Stomach (tissue), 19 donors: ENCODE measurements at places on chromosomes 13 and 19. TPM values are rescaled to one million over a fixed set of nuclear protein-coding genes. Genes with fewer than 3 reads are reported as not detected.

DNA sequence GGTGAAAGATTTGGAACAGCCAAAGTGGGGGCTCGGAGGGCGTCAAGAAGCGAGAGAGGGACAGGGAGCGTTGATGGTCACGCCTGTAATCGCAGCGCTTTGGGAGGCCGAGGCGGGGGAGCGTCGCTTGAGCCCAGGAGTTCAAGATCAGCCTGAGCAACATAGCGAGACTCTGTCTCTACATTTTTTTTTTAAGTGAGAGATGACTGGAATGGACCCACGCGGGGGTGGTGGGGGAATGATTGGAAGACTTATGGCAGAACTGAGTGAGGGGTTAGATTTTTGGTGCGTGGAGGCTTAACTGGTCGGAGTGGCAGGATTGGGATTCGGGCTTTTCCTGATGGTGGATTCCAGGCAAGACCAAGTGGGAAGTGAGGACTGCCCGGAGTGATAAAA lies 725 bp downstream of the PSMD8 start:
- peak overlapping the region; percentile 91 for H3K27ac ChIP-seq
- H3K4me3 ChIP-seq, result peak overlapping the region; percentile 82
- DNase-seq, result no peak

DNA sequence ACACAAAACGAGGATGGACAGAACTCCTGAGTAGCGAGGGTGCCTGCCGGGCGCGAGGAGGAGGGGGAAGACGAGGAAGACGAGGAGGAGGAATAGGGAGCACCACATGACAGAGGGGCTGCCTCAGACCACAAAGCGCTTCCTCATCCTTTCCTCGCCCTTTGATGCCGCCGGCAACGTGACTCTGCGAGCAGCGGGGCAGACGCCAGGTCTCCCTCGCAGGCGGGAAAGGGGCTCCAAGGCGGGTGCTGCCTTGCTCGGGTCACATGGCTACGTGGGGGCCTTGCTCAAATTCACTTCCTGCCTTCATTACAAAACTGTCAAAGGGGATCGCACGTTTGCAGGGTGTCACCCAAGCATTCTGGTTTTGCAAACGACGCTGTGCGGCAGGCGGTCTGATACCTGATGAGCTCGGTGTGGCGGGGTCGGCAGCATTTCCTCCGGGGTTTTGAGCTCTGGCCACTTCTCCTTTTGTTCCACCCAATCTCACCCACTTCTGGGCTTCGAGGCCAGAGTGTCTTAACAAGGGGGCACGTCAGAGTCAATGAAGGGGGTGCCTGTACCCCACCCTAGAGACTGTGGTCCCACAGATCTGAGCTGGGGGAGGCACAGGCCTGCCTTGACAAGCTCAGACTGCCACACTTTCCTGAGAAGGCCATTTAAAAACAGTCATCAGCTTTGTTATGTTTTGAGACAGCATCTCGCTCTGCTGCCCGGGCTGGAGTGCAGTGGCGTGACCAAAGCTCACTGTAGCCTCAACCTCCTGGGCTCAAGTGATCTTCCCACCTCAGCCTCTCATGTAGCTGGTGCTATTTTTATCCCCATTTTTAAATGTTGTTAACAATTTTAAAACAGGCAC lies 14.9 kb downstream of the MAP2K2 start:
- peak; percentile 27 for DNase-seq
- no peaks in the 10 kb centered on the region for H3K27me3 ChIP-seq
- H3K4me3 ChIP-seq, result no peak overlapping the region
- peak overlapping the region; percentile 7 for H3K27ac ChIP-seq
- no peaks in the 10 kb centered on the region for H3K4me1 ChIP-seq
- H3K36me3 ChIP-seq, result peaks cover 100% of the 10 kb centered on the region

DNA sequence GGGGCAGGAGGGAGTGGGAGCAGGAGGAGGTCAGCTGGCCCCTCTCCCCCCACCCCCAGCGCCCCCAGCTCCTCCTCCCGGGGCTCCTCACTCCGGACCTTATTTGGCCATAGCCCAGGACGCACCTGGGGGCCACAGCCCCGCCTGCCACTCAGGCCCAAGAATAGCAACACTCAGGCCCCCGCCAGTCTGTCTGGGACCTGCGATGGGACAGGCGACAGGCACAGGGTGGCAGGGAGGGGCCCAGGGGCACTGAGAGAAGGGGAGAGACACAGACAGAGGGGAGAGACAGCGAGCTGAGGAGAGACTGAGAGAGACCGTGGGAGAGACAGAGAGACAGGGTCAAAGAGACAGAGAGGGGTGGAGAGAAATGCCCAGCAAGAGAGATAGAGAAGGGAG lies 10.2 kb downstream of the JOSD2 start:
- DNase-seq, result no peak
- H3K4me1 ChIP-seq, result no peaks in the 10 kb centered on the region
- H3K36me3 ChIP-seq, result peaks cover 4% of the 10 kb centered on the region
- no peak overlapping the region for H3K4me3 ChIP-seq

GPR4 gene
- polyA plus RNA-seq, result 3.2 TPM

DNA sequence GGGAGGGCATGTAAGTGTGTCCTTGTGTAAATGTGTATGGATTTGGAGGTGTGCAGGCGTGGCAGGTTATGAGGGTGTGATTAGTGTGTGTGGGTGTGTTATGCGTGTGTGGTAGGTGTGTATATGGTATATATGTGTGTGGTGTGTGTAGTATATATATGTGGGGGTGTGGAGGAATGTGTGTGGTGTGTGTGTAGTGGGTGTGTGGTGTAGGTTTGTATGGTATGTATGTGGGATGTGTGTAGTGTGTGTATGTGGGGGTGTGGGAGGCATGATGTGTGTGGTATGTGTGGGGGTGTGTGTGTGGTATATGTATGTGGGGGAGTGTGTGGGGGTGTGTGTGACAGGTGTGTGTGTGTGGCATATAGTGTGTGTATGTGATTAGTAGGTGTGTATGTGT lies 104.2 kb downstream of the SLC7A1 start:
- H3K27me3 ChIP-seq, result no peaks in the 10 kb centered on the region
- no peak overlapping the region for H3K27ac ChIP-seq
- no peak overlapping the region for H3K4me3 ChIP-seq
- H3K4me1 ChIP-seq, result peaks cover 4% of the 10 kb centered on the region
- peaks cover 3% of the 10 kb centered on the region for H3K36me3 ChIP-seq

PRRG2 gene
- polyA plus RNA-seq, result 14.7 TPM

ZNF575 gene
- 0.65 TPM for polyA plus RNA-seq

KLK10 gene
- 62.7 TPM for polyA plus RNA-seq

OR7D2 gene
- 0.05 TPM for polyA plus RNA-seq

SLC25A42 gene
- polyA plus RNA-seq, result 3.7 TPM
